GF-D8 (cell line): ENCODE measurements at places on chromosomes 12 and 14.
A peak's percentile ranks its signal among the peaks of the same experiment; 100 is the strongest.

DNA sequence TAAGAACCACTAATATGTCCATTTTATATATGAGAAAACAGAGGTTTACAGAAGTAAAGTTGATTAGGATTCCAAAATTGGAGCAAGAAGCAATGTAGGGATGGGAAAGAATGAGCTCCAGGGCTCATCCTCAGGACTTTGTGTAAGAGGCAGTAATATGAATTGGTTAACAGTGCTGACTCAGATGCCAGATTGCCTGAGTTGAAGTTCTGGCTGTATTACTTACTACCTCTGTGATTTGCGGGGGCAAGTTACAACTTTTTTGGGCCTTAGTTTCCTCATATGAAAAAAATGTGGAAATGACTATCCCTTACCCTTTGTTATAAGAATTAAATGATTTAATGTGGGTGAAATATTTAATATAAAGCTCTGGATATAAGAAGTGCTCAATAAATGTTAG is 35.1 kb upstream of the PPP2R5E start:
- DNase-seq = no peak

- no peak for DNase-seq
These were observed 42.5 kb upstream of the MYBPC1 start for GRCh38 chr12:101552277-101552676.

DNA sequence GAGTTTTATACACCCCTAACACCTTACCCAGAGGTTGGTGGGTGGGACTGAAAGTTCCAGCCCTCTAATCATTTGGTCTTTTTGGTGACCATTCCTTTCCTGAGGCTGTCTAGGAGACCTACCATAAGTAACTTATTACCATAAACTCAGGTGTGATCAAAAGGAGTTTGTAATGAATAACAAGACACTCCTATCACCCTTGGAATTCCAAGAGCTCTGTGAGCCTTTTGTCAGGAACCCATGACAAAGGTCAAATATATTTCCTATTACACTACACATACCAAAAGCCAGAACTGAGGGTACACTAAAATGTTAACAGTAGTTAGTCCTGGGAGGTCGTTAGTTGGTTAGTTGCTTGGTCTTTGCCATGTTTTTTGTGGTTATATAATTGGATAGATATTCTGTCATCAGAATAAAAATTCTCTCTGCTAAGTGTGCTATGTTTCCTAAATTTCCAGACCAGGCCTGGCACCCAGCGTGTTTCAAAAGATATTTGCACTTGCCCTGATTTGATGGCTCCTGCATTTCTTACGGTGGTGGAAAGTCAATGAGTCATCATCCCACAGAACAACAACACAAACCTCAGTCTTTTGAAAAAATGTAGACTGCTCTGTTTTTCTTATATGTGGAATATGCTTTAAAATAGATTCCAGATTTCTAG is 27.0 kb upstream of the AKAP5 start:
- no peak for DNase-seq

- no peak for DNase-seq
These were observed 20.5 kb upstream of the MTERF2 start for GRCh38 chr12:107007411-107007810.

DNA sequence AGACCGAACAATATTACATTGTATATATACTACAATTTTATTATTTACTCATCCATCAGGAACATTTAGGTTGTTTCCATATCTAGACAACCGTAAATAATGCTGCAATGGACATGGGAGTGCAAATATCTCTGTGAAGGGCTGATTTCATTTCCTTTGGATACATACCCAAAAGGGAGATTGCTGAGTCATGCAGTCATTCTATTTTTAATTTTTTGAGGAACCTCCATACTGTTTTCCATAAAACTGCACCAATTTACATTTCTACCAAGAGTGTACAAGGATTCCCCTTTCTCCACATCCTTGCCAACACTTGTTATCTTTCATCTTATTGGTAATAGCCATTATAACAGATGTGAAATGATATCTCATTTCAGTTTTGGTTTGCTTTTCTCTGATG is 84.7 kb downstream of the SLC41A2 start:
- no peak for DNase-seq

- no peak for DNase-seq
These were observed 141.5 kb downstream of the CEP83 start for GRCh38 chr12:94318181-94318580.

DNA sequence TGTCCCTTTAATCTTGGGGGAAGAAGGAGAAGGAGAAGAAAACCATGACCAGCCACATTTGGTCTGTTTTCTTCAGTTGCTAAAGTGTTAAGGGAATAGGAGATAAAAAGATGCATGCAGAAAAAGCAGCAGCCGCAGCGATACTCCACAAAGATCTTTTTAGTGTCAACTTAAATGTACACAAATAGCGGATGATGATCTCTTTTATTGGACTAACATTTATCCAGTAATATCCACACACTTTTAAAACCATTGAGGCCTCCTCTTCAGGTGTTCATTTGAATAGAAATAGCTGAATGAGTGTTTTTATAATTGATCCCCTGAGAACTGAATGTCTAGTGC is 83.5 kb downstream of the PAPOLA start:
- no peak for DNase-seq

DNA sequence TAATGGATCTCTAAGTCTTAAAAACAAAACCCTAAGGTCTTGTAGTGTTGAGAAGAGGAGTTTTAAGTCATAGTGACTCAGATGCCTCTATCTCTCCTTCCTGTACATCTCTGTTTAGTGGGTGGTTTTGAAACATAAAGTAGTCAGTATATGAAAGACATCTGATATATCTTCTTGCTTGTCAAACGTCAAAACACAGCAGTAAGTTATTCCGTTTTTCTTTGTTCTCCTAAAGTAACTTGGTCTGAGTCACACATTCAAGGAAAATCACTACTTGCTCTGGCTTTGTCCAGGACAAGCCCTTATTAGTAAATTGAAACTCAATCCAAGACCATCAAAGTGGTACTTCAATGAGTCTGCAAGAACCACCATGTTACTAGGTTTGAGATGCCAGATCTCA is 1172.5 kb downstream of the BCL11B start:
- no peak for DNase-seq

GRCh38 chr14:33120341-33120740 is 181.7 kb downstream of the NPAS3 start:
- no peak for DNase-seq

DNA sequence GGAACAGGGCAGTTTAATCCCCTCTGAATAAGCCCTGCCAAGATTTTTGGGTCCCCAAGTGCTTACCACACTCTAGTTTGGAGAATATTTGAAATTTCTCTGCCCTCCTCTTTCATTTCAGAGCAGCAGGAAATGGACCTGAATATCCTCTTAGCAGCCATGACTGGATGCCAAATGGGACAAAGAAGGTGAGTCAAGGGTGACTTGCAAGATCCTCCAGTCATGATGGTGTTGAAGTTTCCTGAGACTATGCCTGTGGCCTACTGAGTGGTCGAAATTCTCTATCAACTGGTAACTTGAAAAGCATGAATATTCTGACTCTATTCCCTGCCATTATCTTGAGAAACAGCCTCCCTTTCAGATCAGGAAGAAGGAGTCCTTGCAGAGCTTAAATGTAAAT is 1674.7 kb upstream of the SEL1L start:
- no peak for DNase-seq

GRCh38 chr12:105418821-105419291 is 88.4 kb downstream of the C12orf75 start:
- DNase-seq = no peak

DNA sequence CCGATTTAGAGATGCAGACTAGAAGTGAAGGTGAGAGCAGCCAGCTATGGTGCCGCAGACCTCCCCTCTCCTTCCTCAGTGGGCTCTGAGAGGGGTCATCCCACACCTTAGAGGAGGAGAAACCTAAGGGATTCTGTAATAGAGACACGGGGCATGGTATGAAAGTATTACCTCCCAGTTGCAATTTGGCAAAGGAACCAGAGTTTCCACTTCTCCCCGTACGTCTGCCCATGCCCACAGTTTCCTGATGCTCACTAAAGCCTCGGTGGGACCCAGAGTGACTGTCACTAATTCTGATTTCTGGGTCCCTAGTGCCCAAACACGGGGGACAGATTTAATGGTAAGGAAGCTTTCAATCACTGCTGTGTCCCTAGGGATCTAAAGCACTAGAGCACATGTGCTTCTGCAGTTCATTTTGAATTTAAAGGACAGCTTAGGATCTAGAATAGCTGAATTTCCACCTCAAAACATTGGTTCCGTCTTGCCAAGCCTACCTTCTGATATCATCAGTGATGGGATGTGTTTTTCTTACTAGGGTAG is 44.1 kb downstream of the DAD1 start:
- DNase-seq = no peak

DNA sequence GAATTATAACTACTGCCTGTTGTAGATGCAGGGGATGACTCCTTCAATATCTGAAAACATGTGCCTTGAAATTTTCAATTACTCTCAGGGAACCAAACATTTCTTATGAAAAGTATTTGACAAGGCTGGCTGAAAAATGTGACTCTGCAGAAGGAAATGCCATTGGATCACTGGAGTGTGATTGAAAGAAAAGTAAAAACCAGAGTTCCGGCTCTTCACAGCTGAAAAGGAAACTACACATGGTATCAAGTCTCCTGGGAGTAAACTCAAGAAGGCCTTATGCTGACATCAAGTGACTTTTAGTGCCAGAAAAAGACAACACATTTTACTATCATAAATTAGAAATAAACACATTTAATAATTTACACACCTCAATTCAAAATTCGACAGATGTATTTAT is 693.0 kb downstream of the LRFN5 start:
- DNase-seq = peak; percentile 29

DNA sequence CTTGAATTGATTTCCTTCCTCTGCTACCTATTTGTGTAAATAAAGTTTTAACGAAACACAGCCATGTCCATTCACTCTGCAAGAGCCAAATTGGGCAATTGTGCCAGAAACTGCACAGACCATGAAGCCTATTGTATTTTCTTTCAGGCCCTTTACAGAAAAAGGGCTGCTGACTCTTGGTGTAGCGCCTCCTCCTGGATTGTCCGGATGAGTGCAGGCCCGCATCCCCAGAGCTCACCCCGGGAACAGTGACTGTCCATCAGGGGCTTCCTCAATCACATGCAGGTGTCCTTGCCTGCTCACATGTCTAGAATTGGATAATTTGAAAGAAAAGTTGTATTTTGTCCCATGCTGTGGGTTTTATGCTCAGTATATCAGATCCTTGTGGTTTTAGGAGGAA is 1282.2 kb downstream of the AACS start:
- no peak for DNase-seq
